ENCODE measurements at places on chromosomes 12 and 14.

GRCh38 chr12:53236443-53237111 lies 4.6 kb upstream of the RARG start:
- no peak for DNase-seq

GRCh38 chr12:110403976-110404682 lies 621 bp upstream of the ANAPC7 start:
- no peak for DNase-seq

DNA sequence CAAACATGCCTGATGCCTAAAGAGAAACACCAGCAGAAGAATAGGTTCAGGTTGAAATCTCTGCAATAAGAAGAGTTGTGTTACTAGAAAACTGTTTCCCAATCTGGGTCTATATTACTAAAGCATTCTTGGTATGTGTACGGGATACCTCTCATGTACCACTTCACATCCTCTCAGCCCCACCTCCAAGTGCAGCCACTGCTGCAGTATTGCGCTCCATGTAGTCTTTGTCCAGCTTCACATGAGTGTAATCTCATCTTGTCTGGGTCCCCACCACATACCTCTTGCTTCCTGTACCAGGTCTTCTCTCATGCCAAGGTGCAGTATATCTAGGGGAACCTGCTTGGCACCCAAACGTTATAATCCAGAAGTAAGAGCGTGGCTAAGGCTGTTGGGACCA lies 187.5 kb upstream of the EEA1 start:
- no peak for DNase-seq

GRCh38 chr12:6085841-6086240 lies 38.6 kb downstream of the VWF start:
- no peak for DNase-seq

DNA sequence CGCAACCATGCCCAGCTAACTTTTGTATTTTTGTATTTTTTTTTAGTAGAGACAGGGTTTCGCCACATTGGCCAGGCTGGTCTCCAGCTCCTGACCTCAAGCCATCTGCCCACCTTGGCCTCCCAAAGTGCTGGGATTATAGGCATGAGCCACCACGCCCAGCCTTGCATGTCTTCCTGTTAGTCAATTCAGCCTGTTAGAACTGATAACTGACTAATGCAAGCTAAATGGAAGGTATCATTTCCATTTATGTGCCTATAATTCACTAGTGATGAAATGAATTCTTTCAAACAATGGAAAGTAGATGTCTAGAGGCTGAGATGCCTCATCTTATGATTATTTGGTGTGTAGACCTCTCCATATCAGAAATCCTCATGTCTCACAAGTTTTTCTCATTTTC lies 37.3 kb upstream of the DIP2B start:
- no peak for DNase-seq

DNA sequence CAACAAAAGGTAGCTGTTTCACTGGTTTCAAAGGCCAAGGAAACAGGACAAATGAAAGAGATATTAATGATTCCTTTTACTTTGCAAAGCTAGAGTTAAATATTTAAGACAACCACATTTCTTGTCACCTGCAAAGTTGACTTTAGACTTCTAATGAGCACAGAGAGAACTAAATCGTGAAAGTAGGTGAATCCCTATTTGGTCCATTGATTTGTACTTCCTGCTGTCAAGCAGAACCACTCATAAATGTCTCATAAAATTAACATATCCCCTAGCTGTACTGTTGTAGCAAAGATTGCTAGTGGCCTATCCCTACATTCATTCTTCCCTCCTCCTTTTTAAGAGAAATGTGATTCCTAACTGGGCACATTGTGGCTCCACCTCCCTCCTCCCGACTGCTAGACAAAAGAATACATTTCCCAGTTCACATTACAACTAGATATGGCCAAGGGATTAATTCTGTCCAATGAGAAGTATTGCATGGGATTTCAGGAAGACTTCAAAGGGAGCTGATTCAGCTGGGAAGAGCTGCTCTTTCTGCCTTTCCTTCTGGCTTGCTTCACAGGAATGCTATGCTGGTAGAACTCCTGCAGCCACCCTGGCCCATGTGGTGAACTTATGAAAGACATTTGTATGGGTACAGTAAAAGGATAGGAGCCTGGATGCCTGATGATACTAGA lies 227.5 kb upstream of the ABCD2 start:
- DNase-seq, result no peak

- DNase-seq, result no peak
Observed at GRCh38 chr14:93379831-93380230, 32.8 kb downstream of the COX8C start.

GRCh38 chr14:61475316-61475715 lies 153.9 kb downstream of the PRKCH start:
- no peak for DNase-seq

DNA sequence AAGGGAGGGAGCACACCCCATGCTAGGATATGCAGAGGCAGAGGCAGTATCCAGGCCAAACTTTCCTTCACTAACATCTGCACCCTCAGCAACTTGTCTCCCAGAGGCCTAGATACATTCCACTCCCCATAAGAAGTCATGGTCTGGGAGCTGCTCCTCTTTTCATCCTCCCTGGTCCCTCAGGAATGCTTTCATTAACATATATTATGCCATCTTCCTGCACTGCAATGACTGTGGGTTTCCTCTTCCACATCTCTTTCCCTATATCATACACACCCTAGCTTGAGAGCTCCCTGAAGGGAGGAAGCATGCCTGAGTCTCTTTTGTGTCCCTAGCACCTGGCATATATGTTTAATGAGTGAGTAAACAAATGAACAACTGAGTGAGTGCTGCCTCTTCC lies 8.6 kb downstream of the DDN start:
- DNase-seq, result no peak

GRCh38 chr14:54760866-54761575 lies 141.6 kb downstream of the GCH1 start:
- no peak for DNase-seq

GRCh38 chr12:80107221-80107620 lies 7.9 kb downstream of the OTOGL start:
- no peak for DNase-seq

DNA sequence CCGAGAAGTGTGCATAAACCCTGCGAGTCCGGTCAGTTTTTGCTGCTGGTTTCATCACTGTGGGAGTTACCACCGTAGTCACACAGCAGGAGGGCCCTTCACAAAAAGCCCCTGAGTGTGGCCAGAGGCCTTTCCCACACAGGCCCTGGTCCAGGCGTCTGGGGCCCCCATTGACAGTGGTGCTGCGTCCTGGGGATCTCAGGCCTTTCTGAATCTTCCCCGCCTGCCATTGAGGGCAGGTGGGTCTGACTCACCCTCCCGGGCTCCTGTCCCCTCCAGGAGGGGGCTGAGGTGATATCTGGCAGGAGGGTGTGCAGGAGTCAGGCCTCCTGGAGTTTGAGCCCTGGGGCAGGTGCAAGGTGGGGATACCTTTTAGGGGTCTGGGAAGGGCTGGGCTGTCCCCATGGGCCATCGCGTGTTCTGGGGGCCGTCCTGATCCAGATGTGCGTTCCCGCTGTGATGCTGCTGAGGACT lies 358.5 kb downstream of the TMEM121 start:
- DNase-seq, result no peak

GRCh38 chr12:57148469-57149244 lies 1.2 kb upstream of the LRP1-AS start:
- DNase-seq, result no peak

- DNase-seq, result no peak
Observed at GRCh38 chr12:81120961-81121360, 43.1 kb downstream of the ACSS3 start.
